NCI-H2081 (cell line): ENCODE measurements at places on chromosomes 3 and 15.

- no peak for DNase-seq
Observed at GRCh38 chr3:1026395-1026794, 66.4 kb upstream of the CNTN6 start.

DNA sequence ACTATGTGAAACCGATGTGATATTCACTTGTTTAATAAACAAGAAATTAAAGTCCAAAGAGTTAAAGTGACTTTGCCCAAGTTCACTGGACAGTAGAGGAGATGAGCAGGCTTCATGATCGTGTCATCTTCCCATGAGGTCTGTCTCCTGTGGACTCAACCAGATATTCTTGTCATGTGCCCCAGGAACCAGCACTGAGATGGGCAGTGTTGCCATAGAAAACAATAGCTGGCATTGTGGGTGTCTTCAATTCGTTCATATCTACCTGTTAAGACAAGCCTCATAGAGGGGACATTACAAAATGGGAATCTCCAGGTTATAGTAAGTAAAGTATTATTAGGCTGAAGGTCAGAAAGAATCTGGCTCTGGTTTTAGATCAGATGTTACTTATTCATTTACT, 184.8 kb upstream of the BCL6 start:
- DNase-seq = no peak

GRCh38 chr15:68580883-68581155, 2.0 kb downstream of the CORO2B start:
- no peak for DNase-seq

- no peak for DNase-seq
Observed at GRCh38 chr3:121627622-121628021, 33.1 kb downstream of the HCLS1 start.

GRCh38 chr15:48354694-48355303, 23.6 kb downstream of the DUT start:
- no peak for DNase-seq

DNA sequence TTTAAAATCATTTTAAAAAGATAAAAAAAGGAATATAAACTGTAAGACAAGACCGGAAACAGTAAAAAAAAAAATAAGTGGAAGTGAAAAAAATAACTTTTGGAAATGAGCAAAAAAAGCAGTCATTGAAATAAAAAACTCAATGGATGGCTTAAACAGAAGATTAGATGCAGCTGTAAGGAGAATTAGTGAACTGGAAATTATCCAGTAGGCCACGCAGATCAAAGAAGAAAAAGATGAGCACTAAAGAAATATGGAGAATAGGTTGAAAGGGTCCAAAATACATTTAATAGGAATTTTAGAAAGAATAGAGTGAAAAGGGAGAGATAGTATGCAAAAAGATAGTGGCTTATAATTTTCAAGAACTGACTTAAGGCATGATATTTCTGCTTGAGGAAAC, 47.0 kb downstream of the STARD5 start:
- no peak for DNase-seq

GRCh38 chr15:66922608-66923007, 142.8 kb upstream of the SMAD3 start:
- DNase-seq = no peak

DNA sequence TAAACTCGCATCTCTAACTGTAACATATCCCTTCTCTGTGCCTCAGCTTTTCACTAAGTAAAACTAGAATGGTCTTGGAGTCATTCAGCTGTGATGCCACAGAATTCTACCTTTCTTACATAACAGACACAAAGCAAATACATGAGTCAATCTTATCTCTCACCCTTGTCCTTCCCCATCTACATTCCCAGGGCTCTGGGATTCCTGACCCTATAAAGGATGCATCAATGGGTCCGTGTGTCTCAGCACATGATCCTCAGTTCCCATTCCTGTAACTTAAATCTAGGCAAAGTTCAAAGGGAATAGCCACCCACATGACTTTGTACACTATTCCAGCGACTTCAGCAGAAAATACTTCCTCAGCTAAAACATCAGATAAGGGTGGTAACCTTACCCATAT, 11.8 kb upstream of the ARL8B start:
- DNase-seq = no peak

- no peak for DNase-seq
Observed at GRCh38 chr15:55652359-55652758, 64.2 kb upstream of the PYGO1 start.

GRCh38 chr3:128505771-128506170, 12.8 kb upstream of the GATA2 start:
- no peak for DNase-seq

DNA sequence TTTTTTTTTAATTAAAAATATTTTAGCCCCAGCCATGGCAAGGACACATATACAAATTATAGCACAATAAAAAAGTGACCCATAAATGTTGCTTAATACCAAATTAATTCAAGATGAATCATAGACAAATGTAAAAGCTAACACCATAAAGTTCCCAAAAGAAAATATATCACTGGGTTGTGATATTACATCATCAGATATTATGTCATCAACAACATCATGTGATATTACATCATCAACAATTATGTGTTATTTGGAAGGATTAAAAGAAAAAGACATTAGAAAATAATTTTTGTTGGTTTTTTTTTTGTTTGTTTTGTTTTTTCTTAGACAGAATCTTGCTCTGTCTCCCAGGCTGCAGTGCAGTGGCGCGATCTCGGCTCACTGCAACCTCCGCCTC, 34.5 kb upstream of the ABHD10 start:
- no peak for DNase-seq

DNA sequence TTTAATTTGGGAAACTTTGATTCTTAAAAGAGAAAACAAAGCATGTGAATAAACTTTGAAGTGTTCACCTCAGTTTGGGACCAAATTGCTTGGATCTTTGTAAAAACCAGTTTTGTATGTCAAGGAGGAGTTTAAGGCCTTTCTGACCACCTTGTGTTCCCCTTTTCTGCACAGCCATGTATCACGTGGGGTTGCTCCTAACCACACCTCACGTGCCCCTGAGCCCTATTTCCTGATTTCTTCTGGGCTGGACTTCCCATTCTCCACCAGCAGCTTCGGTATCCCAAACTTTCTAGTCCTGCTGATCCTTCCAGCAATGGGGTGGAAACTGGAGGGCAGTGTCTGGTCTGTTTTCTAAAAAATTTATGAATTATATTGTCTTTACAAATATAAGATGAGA, 76.4 kb upstream of the STT3B start:
- DNase-seq = no peak

- DNase-seq = no peak
Observed at GRCh38 chr3:38232701-38233100, 32.9 kb upstream of the SLC22A13 start.
